Calu3 (cell line): ENCODE measurements at places on chromosomes 1 and 21. TPM values are rescaled to one million over a fixed set of nuclear protein-coding genes. Genes with fewer than 3 reads are reported as not detected.

Gene SLC22A15
- 3.9 and 5.0 TPM in 2 replicates for total RNA-seq

Gene FAM151A
- total RNA-seq, result not detected in 2 replicates

Gene VPS72
- total RNA-seq, result 91.4 and 111 TPM in 2 replicates

Gene PDC
- not detected in 2 replicates for total RNA-seq

Gene EPS15
- 50.0 and 51.2 TPM in 2 replicates for total RNA-seq

DNA sequence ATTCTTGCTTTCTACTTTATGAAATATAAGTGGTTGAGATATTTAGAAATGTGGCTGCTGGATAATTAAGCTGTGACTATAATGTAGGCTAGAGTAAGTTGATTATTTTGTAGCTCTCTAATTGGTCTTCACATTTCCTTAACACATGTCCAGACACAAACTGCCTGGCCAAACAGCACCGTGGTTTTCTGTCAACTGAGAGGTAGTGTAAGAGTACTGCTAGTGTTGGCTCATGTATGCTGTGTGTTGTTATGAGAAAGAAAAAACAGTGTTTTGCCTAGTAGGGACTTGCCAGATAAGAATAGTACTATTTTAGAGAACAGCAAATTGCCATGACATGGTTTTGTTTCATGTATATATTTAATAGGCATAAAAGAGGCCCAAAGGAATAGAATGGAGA, 37.1 kb downstream of the TMED5 start:
- DNase-seq, result no peak

DNA sequence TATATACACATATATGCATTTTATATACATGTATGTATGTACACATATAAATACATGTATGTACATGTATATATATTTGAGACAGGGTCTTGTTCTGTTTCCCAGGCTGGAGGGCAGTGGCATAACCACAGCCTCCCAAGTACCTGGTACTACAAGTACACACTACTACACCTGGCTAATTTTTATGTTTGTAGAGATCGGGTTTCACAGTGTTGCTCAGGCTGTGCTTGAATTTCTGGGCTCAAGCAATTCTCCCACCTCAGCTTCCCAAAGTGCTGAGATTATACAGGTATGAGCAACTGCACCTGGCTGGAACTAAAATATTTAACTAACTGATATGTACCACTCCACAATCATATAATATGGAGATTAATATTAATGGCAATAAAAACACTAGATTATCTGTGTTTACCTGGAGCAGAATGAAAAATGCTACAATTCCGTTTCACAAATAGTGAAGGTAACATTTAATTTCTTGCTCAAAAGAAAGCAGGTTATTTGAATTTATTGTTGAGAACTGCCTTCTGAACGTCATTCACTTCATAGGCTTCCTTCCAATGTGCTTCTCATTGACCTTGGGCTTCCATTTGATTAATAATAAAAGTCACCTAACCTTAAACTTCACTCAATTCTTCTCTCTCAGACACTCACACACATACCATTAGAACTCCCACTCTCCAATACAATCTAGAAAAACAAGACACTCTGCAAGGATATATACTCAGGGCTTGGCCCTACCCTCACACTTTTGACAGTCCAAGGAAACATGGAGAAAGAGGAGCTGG, 57.0 kb downstream of the PTGER3 start:
- no peak for DNase-seq

GRCh38 chr1:164504749-164505148, 54.2 kb upstream of the PBX1 start:
- DNase-seq, result no peak

- no peak for DNase-seq
These were observed 347.9 kb downstream of the USH2A start for GRCh38 chr1:216075339-216075738.
